GM04503 (cell line): ENCODE measurements at places on chromosomes 11 and 22.

DNA sequence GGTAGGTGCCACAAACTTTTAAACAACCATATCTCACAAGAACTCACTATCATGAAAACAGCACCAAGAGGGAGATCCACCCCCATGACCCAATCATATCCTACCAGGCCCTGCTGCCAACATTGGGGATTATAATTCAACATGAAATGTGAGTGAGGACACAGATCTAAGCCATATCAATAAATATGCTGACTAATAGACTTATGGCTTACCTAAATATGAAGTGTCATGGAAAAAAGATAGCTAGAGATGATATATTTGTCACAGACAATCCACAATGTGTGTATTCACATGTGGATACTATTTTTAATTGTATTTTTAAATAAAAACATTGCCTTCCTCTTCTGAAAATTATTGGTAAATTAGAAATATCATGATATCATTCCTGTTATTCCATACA is 38.2 kb upstream of the RAB38 start:
- DNase-seq: no peak

GRCh38 chr11:102266099-102266498 is 51.2 kb upstream of the BIRC3 start:
- peak; percentile 42 for DNase-seq

GRCh38 chr22:28927630-28928029 is 44.3 kb downstream of the ZNRF3 start:
- no peak for DNase-seq

DNA sequence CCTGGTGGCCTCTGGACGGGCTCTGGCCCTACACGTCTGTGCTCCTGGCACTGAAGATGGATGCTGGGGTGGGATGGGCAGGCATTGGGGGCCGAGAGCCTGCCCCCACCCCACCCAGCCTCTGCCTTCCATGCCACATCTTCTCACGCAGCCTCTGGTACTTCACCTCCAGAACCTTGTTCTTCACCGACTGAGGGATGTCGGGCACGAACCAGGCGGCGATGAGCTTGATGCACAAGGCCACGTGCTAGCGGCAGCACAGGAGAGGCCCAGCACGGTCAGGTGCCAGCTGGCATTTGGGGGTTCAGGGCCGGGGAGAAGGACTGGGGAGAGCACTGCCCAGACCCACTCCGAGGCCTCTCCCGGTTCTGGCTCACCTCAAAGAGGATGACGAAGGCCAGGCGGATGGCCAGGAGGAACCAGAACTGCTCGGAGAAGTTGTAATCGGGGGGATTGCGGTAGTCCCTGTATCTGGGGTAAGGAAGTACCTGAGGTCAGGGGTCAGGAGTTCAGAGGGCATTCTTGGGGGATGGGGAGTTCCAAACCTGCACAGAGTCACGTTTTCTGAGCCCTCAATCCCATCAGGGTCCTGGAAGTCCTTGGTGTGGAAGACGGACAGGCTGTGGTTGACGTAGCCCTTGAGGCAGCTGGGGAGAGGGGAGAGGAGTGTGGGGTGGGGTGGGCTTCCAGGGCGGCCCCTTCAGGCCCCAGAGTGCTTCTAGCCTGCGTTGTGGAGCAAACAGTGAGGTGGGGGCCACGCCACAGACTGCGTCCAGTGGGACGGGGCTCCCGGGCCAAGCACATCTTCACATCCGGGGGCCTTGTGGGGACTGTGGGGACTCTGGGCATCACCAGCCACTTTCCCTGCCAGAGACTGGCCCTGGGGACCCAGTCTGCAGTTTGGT is 3.8 kb upstream of the SIGIRR start:
- DNase-seq: no peak

- no peak for DNase-seq
Measured at GRCh38 chr22:48581796-48582469, 1245.7 kb downstream of the BRD1 start.

DNA sequence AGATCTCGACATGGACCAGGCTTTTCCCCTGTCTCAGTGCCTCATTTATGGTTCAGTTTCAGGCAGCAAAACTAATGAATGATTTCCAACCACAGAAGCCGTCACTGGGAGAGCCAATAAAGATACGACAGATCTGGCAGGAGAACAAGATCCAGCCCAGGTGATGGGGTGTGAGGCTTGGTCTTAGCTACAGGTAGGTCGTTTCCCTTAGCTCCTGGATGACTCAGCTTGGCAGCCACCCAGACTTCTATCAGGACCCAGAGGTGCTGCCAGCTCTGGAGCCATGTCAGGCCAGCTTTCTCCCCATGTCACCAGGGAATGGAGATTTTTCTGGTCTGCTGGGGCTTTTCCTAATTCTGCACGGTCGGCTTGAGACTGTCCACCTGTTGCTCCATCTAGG is 36.3 kb upstream of the APOBEC3A start:
- DNase-seq: no peak

- no peak for DNase-seq
Measured at GRCh38 chr22:49767355-49768062, 60.2 kb downstream of the BRD1 start.

DNA sequence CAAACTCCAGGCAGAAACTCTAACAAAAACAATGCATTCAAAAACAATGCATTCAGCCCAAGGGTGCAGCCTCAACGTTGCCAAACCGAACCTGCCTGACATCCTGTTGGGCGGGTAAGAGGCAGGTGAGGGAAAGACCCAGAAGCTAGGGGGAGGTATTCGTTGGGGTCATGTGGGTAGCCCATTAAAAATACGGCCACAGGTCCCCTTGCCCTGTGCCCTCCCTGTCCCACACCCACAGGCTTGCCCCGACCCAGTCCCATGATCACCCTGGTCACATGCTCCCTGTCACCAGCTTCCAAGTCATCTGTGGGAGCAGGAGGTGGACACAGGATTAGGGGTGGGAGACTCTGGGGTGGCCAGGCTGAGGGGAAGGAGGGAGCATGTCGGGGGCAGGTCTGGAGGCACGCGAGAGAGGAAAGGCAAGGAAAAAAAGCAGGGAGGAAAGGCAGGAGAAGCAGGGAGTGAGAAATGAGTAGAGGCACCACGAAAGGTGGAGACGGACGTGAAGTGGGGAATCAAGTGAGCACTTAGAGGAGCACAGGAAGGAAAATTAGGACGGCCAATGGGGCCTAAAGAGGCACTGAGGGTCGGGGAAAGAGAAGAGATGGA is 683 bp downstream of the PLA2G6 start:
- no peak for DNase-seq

DNA sequence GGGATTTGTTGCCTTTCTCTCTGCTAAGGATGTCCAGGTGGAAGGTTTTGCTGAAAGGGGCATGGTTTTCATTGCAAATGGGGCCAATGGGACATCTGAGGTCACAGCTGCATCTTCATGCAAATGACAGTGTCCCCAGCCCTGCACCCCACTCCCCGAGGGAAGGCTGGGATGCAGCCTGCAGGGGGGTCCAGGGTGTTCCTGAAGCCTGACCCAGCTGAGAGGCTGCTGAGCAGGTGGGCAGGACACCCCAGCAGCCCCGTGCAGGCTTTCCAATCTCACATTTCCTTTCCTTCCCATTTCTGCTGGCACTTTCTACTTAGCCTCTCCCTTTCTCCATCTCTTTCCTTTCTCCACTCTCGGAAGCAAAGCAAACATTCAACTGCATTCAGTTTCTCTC is 78.3 kb downstream of the SCN3B start:
- DNase-seq: no peak

DNA sequence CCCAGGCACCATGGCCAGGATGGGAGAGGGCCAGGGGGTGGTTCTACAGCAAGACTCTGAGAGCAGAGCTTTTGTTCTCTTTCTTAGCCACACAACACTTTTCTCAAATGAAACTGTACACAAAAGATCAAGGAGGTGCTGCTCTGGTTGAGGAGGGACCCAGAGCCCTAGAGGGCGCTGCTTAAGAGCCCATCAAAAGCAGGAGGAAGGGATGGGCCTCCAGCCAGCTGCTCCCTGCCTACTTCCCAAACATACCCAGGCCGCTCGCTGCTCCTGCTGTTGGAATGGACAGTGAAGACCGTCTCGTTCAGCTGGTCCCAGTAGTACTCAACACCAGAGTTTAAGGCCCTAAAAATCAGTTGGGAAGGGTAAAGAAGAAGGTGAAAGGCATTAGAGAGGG is 18.4 kb upstream of the CHRM4 start:
- DNase-seq: no peak

GRCh38 chr11:10058356-10058755 is 235.7 kb downstream of the SBF2 start:
- DNase-seq: no peak

GRCh38 chr11:36455658-36456111 is 54.4 kb downstream of the TRAF6 start:
- DNase-seq: peak; percentile 98

DNA sequence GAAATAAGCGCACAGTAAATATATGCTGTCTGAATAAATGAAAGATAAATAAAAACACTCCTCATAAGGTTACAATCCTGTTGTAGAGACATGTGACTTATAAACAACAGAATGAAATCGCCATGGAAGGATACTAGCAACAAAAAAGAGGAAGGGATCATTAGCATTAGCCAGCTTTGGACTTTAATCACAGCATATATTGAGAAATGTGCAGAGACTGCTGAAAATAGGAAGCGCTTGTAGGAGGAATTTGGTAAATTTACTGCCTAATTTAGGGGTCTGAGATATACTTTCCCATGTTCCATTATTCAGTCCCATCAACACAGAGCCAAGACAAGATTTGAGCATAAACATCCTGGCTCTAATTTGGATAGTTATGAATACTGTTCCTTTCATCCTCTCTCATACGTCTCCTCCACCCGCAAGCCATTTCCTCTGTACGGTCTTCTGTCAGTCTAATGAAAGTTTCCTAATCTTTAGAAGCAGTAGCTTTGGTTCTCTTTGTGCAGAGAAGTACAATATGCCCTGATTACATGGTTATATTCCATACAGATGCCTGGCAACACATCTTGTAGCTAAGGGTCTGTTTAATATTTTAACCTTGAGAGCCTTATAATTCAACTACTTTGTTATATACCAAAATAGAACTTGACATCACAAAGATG is 37.1 kb upstream of the AKIP1 start:
- DNase-seq: no peak

DNA sequence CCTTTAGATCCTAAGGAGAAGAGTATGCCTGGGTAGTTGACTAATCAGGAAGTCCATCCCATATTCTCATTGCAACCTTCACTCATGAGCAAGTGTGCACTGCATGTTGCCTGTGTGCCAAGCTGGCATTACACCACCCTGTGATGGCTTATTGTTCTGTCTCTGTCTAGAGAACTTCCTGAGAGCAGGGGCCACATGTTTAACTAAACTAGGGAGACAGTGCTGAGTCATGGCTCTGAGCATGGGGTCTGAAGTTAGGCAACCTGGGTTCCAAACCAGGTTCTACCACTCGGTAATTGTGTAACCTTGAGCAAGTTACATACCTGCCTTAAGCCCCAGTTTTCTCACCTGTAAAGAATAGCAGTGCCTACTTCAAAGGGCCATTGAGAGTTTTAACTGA is 39.6 kb downstream of the CSNK2A3 start:
- no peak for DNase-seq

DNA sequence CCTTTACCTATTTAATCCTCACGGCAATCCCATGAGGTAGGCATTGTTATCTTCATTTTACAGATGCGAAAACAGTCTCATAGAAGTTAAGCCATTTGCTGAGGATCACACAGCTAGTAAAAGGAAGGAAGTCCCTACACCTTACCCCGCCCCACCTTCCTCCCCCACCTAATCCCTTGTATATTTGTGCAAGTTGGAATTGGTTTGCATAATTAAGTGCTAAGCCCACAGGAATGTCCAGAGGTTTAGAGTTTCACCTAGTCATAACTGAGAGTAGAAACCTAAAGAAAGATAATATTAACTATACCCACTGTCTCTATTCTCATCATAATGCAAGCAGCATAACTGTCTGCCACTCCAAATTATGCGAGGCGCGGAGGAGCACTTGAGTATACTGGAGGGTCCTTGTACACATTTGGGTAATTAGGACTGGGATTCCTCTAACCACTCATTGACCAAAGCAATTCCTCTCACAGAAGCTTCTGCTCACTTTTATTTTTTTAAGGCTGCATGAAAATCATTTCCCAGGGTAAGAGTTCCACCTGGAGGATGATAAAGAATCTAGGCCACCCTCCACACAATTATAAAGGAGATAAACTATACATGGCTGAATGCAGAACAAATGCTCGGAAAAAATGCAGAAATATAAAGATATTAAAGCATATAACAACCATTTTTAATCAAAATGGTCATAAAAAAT is 199.9 kb downstream of the FAM181B start:
- no peak for DNase-seq

DNA sequence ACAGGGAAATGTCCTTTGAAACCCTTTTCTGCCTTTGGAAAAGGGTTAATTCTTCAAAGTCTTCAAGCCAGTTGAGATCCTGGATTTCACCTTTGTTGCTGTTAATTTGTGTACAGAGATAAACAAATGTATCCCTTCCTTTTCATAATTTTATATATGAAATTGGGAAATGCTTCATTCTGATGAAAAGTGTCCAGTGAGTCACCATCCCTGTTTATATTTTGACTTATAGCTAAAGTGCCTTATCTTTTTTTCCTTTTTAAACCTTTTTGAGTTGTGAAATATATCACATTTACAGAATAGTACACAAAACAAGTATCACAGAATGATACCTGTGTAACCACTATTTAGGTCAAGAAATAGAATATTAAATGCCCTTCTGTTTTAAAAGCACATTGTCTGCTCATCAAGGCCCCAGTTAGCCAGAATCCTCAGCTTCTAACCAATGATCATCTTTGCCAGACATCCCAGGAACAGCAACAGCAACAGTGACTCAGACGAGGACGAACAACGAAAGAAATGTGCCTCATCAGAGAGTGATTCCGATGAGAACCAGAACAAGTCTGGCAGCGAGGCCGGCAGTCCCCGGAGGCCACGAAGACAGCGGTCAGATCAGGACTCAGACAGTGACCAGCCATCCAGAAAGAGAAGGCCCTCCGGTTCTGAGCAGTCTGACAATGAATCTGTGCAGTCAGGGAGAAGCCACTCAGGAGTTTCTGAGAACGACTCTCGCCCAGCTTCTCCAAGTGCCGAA is 27.3 kb downstream of the CTR9 start:
- DNase-seq: peak; percentile 27

GRCh38 chr11:117826190-117826570 is 1.6 kb upstream of the FXYD2 start:
- no peak for DNase-seq

- DNase-seq: no peak
Measured at GRCh38 chr11:79062814-79063762, 377.7 kb downstream of the TENM4 start.

DNA sequence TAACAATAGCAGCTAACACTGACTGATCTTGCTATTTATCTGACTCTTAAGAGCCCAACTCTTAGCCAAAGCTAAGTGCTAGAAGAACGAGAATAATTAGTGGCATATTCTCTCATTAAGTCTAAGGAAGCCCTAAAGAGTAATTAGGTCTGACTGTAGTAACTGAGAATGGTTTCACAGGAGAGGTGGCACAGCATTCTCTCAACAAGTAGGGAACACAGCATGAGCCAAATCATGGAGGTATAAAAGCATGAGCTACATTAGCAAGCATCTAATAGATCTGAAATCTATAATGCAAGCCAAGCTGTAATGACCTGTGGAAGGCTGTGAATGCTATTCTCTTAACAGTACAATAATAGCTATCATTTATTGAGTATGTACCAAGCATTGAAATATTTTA is 230.6 kb downstream of the TTC28 start:
- no peak for DNase-seq
